ENCODE measurements at places on chromosomes 2 and 18.

DNA sequence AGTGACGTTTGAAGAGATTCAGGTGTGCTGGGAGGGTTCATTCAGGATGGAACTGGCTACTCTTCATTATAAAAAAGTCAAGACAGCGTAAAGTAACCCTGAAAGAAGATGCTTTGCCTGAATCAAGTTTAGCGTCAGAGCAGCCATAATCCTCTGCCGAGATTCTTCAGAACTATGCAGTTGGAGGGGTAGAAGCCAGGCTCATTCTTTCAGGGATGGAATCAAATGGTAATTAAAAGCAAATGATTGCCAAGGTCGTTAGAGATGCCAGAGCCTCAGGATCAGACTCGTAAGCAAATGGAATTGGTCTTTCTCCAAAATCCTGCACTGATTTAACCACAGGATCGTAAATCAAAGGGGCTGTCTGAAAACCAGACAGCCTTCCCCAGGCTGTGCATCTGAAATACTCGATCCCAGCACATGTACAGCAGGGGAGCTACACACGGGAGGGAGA, 21.9 kb downstream of the APCDD1 start:
- no peak for DNase-seq

GRCh38 chr2:200689115-200689514, 103.3 kb downstream of the AOX1 start:
- no peak for DNase-seq

DNA sequence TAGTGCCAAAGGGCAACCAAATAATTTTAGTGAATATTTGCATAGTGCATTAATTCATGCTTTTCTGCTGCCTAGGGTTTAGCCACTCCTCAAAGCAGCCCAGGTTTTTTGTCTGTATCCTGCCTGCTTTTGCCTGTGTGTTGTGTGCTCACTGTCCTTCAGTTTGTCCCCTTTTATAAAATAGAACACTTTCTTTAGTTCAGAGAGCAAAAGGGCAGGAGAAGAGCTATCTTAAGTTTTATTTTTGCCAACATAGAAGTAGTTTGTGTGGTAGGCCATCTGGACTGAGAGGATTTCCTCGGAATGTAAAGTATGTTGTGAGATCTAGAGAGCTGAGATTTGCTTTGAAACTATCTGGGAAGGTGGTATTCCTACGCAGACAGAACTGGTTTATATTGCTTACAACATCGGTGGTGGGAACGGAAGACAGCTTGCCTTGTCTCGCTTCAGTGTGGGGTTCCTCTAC, 64.9 kb downstream of the EML4 start:
- DNase-seq = no peak

DNA sequence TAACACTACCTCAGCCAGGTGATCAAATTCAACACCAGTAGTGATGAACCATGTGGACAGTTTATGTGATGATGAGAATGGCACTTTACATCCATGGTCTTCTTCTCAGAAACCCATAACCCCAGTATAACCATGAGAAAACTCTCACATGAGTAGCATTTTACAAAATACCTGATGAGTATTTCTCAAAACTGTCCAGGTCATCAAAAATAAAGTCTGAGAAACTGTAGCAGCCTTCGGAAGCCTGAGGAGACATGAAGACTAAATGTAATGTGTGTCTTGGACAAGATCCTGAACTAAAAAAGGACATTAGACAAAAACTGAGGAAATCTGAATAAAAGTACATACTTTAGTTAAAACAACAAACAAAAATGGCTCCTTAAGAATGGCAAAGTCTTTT, 108.9 kb downstream of the CTNNA2 start:
- no peak for DNase-seq

GRCh38 chr2:74119912-74120825, 27.5 kb downstream of the BOLA3 start:
- peak; percentile 71 for DNase-seq

- DNase-seq = no peak
Observed at GRCh38 chr2:127606625-127607398, 39.1 kb upstream of the GPR17 start.

- DNase-seq = no peak
Observed at GRCh38 chr2:172922306-172922705, 153.3 kb upstream of the MAP3K20 start.

Measured in stimulated activated CD4-positive, alpha-beta T cell treated with anti-CD3 and anti-CD28 coated beads, Interleukin-1b, Interleukin-23, amount 100 ng/mL, for 4 hours (primary cell).